Left renal cortex interstitium (tissue), 4 donors: ENCODE measurements at places on chromosomes 12 and 14. TPM values are rescaled to one million over a fixed set of nuclear protein-coding genes. Genes with fewer than 3 reads are reported as not detected.

Gene ERP27
- 26.6 TPM for polyA plus RNA-seq

DNA sequence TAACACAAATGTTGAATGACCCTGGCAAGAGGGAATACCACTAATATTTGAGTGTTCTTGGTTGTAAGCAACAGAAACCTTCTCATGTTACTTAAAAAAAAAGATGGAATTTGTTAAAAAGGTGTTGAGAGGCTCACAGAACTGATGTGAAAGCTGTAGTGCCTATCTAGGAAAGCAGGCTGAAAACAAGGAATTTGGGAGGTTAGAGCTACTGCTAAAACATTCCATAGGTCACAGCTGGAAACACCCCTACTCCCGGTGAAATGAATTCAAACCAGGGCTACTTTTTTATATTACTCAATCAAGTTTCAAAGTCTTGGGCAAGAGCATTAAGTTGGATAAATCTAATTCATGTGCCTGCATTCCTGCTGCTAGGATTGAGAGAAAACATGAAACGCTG is 104.1 kb downstream of the SLC35F4 start:
- DNase-seq, result no peak

Gene RERG
- polyA plus RNA-seq, result 34.0 TPM

DNA sequence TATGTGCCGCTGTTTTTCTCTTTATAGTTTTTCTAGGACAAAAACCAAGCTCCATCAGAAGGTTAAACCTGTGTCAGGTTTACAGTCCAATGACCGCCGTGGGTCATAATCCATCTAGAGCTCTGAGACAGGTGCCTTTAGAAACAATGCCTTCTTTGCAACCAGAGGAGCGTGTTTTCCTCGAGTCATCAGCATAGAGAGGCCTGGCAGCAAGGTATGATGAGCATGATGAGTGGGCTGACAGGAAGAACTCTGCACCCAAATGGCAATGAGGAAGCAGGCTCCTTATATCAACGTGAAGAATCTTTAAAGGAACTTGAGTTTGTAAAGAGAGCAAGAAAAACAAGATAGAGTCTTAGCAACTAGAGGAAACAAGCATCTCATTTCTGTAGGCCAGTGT is 60.5 kb upstream of the NUDT4 start:
- no peak for DNase-seq

- no peak for DNase-seq
These were observed 22.8 kb downstream of the CPM start for GRCh38 chr12:68910128-68910527.

Gene CCDC38
- polyA plus RNA-seq, result 1.3 TPM

GRCh38 chr12:3342051-3342450 is 149.0 kb upstream of the PRMT8 start:
- no peak for DNase-seq

- no peak for DNase-seq
These were observed 196.6 kb upstream of the DIO3 start for GRCh38 chr14:101364503-101365328.

Gene SYT10
- 0.88 TPM for polyA plus RNA-seq
